Activated effector memory CD4-positive, alpha-beta T cell treated with anti-CD3 and anti-CD28 coated beads, Interleukin-2, amount 50 U/mL, for 16 hours (primary cell): ENCODE measurements at places on chromosomes 7 and 10.

DNA sequence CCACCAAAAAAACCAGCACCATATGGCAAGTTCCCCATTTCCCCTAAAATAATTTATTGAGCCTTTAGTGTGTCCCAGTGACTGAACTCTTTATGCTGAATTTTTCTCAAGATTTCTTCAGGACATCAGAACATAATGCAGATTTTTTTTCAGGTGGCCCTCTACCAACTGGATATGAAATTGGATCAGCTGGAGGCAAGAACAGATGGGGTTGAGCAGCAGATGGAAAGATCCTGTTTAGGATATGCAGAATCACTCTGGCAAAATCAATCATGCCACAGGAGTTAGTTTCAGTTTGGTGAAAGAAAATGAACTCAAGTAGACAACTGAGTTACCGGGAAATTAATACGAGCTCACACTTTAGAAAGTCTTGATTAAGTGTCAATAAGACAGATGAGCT, 761.5 kb upstream of the C7orf33 start:
- DNase-seq = no peak

- no peak for DNase-seq
These were observed 33.3 kb downstream of the PLPP4 start for GRCh38 chr10:120490288-120490687.

- no peak for DNase-seq
These were observed 20.7 kb downstream of the MET start for GRCh38 chr7:116692401-116693308.

- DNase-seq = no peak
These were observed 9.2 kb downstream of the REEP3 start for GRCh38 chr10:63530409-63530808.

- peak; percentile 39 for DNase-seq
These were observed 104.1 kb upstream of the PCBD1 start for GRCh38 chr10:70992436-70992835.

- DNase-seq = no peak
These were observed 53.7 kb upstream of the ZNF32 start for GRCh38 chr10:43702213-43702935.
